ENCODE measurements at places on chromosomes 7 and 10.

GRCh38 chr10:132465193-132465888 lies 68.3 kb downstream of the PWWP2B start:
- DNase-seq, result no peak

DNA sequence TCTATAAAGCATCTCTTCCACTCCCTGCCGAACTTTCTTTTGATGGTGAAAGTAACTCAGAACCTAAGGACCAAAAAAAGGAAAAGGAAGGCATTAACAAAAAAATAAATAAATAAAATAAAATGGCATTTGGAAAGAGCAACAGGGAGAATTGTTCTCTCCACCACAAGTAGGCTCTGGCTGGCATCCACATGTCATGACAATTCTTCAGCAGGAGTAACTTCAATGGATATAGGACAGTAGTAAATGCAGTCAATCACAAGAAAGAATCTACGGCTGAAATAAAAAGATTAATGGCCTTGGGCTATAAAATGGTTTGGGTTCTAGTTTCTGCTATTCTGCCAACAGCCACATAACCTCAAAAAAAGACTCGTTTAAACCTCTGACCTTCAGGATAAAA lies 23.9 kb downstream of the NCAPG2 start:
- DNase-seq, result no peak

GRCh38 chr10:71964098-71964742 lies at the start of gene CHST3:
CHST3 (plus strand) TSS chr10:71964395; CDS start chr10:72005843, 41,448 bp downstream.
- DNase-seq, result no peak

DNA sequence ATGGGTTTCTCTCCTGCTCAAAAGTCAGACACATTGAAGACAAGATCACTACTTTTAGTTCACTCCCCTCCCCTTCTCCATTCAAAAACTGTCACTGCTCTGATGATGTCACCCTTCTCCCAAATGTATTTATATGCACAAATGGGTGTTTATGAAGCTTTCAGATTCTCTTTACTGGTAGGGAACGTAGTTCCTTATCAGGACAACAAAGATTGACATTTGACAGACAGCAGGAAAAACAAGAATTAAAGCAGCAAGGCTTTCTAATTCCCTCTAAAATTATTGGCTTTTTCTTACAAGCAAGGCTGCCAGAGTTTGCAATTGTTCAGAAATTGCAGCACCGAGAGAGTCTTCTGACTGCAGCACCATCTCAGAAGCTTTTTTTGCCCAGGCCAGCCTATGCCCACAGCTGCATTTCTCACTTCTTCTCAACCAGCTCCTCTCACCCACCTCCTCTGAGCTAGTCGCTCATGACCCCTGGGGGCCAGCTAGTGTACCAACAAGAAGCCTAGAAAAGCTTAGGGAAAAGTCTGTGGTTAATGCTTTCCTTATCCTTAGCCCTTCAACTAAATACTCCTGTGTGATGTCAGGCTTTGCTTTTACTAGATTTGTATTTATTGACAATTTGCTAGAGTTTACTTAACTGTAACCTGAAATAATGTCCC lies 265.1 kb downstream of the HTR7 start:
- DNase-seq, result no peak

DNA sequence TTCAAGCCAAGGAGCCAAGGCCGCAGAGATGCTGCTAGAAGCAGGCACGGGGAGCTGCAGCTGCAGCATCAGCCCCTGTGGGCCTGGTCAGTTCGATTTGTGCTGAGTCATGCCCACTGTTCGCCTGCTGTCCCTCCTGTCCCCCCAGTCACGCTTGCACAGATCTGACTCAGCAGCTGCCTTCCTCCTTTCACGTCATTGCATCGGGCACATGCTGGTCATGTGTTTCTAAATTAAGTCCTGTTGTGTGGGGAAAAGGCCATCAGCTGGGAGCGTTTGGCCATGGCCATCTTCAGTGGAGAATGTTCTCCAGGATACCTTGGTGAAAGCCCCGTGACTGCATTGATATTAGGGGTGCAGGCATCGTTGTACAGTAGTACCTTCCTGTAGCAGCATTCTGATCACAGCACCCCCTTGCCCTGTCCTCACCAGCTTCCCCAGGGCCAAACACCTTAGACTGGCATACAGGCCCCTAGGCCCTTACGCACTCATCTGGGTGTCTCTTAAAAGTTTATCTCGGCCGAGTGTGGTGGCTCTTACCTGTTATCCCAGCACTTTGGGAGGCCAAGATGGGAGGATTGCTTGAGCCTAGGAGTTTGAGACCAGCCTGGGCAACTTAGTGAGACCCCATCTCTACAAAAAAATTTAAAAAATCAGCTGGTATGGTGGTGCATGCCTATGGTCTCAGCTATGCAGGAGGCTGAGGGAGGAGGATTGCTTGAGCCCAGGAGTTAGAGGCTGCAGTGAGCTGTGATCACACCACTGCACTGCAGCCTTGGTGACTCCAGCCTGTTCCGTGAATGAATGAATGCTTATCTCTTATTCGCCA lies 23.2 kb downstream of the POR start:
- no peak for DNase-seq

GRCh38 chr10:15461353-15462108 lies 90.4 kb upstream of the FAM171A1 start:
- no peak for DNase-seq

GRCh38 chr7:101216860-101217387 lies 457 bp downstream of the PLOD3 start:
- no peak for DNase-seq

Data from type B pancreatic cell (in vitro differentiated cells).